ENCODE measurements at places on chromosomes 1 and 21. TPM values are rescaled to one million over a fixed set of nuclear protein-coding genes. Genes with fewer than 3 reads are reported as not detected.

The HPCAL4 gene
- polyA plus RNA-seq, result 0.23 TPM

The SLC25A34 gene
- polyA plus RNA-seq, result 1.3 TPM

The CBR3 gene
- polyA plus RNA-seq, result 22.7 TPM

The MRPL20 gene
- 183 TPM for polyA plus RNA-seq

The PODN gene
- polyA plus RNA-seq, result 224 TPM

The GBP6 gene
- polyA plus RNA-seq, result not detected

The GNPAT gene
- 34.1 TPM for polyA plus RNA-seq

The HMCN1 gene
- 2.5 TPM for polyA plus RNA-seq

The CSRP1 gene
- 4,390 TPM for polyA plus RNA-seq

The TMOD4 gene
- polyA plus RNA-seq, result 0.76 TPM
